ENCODE measurements at places on chromosomes 6 and 20. TPM values are rescaled to one million over a fixed set of nuclear protein-coding genes. Genes with fewer than 3 reads are reported as not detected.

- no peak for DNase-seq
Observed at GRCh38 chr6:152225241-152225934, 411.8 kb downstream of the SYNE1 start.

Gene HLA-DRB5
- 0.60 TPM for total RNA-seq

DNA sequence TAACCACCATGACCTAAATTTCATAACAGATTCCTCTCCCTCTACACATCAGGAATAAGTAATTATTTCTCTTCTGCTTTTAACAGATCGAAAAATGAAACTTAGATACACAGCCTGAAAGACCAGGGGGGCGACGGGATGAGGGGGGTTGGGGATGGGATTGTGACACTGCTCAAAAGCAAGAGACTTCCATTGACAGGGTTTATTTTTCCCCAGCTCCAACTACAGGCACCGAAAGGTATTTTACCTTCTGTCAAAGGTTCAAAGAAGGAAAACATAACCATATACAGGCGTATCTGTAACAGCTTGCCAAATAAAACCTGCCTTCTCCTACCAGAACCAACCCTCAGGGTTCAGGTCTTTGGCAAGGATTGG, 1.3 kb downstream of the EPHA7 start:
- DNase-seq, result no peak

Gene C20orf96
- 70.1 TPM for total RNA-seq

Gene TOX2
- total RNA-seq, result 2.5 TPM

DNA sequence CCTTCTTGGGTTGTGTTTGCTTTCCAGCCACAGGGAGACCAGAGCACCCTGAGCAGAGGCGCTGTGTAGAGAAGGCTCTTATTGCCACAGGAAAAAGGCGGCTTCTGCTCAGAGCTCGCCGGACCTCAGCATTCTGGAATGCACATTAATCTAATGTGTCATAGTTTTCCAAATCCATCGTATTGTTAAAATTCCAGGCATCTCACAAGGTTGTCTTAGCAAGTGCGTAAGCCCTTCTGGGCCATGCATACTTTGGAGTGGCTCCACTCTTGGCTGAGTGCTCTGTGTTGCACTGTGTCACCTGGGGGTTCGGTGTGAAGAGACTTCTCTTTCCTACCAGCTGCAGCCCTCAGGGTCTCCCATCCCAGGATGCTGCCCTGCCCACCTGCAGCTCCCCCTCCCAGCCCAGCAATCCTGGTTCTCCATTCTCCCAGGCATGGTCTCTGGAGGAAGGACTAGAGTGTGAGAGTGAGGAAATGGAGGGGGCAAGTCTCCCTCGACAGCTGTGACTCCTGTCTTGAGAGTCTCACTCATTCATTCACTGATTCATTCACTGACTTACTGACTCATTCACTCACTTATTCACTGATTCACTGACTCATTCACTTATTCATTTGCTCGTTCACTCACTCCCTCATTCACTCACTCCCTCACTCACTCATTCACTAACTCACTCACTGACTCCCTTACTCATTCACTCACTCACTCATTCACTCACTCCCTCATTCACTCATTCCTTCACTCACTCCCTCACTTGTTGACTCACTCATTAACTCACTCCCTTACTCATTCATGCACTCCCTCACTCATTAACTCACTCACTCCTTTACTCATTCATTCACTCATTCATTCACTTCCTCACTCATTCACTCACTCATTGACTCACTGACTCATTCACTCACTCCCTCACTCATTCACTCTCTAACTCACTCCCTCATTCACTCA, 83.7 kb upstream of the MPC1 start:
- DNase-seq, result no peak

DNA sequence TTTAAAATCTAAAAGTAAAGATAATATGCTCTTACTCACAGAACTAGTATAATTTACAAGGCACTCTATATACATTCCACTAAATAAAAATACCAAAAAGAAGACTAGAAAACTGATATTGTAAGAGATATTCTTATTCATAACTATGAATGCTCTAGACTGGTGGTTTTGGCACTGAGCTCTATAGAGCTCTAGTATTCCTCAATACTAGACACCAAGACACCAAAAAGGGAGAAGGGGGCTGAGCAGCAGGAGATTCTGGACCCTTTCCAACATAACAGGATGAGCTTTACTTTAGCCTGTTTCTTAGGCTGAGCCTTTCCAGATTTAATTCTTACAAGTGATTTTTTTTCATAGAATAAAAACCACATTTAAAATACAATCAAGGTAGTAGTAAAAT, 173.6 kb downstream of the COL21A1 start:
- no peak for DNase-seq

Gene CDSN
- not detected for total RNA-seq

Gene LY6G6F
- not detected for total RNA-seq

DNA sequence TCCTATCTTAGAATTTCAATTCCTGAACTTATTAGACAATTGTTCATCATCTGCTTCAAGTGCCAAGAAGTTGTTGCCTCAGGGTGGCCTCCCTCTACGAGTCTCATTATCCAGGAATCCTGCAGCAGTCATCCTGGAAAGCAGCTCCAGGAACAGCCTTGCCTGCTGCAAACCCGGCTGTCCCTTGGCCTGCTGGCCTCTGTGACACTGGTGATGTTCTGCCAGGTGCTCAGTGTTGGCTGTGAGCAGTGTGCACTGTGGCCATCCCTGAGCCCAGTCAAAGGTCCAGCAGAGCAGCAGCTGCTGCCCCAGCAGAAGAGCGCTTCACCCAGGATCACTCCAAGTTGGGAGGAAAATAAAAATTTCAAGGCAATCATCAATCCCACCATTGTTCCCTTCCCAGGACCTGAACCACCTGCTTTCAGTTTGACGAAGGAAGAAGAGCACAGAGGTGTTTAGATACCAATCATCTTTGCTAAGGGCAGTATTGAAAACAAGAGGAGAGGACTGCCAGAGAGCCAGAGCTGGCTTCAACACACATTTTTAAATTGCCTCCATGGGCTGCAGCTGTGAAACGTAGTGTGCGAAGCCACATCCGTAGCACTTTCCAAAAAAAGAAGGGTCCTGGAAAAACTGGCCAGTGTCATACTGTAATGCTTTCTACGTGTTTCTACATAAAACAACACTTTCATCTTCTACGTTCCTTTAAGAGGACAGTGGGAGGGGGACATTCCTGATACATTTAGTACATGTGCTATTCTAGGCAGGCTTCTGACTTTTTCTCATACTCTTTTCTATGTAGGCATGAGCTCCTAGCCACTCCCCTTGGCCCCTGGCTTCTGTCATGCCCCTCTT, 7.2 kb upstream of the FAM50B start:
- DNase-seq, result no peak

Measured in progenitor cell of endocrine pancreas (in vitro differentiated cells).